ENCODE measurements at places on chromosomes 1 and 21. TPM values are rescaled to one million over a fixed set of nuclear protein-coding genes. Genes with fewer than 3 reads are reported as not detected.

GRCh38 chr1:41282679-41283317 is 40.7 kb upstream of the SCMH1 start:
- no peaks in the 10 kb centered on the region for H3K36me3 ChIP-seq
- peak; percentile 37 for DNase-seq

DNA sequence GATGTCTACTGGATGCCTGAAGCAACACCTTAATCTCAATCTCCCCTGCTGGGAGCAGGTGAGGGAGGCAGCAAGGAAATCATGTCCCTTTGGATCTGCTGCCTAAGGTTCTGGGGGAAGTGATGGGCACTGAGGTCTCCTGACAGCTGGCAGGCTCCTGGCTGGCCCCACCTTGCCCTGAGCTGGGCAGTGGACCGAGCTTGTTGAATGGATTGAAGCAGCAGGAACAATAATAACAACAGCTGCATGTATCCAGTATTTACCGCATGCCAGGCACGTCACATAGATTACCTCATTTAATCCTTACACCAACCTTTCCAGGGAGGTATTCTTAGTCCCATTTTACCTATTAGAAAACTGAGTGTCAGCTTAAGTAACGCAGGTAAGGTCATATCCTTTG is 133.9 kb downstream of the PLXNA2 start:
- peaks cover 53% of the 10 kb centered on the region for H3K4me1 ChIP-seq
- DNase-seq: no peak
- no peak overlapping the region for H3K27ac ChIP-seq
- H3K4me3 ChIP-seq: no peak overlapping the region
- no peaks in the 10 kb centered on the region for H3K27me3 ChIP-seq

DNA sequence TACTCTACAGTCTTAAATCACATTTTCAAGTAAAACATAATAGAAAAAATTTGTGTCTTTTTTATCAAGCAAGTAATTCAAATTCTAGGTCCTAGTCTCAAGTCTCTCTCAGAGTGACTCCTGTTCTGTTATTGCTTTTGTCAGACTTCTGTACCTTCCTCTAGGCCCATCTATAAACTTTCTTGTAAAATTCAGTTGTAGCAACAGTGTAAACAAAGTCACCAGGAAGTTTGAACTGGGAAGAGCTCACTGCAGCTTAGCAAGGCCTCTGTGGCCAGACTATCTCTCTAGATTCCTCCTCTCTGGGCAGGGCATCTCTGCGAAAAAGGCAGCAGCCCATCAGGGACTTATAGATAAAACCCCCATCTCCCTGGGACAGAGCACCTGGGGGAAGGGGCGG is 13.5 kb upstream of the ZNF678 start:
- no peaks in the 10 kb centered on the region for H3K27me3 ChIP-seq
- H3K36me3 ChIP-seq: peaks cover 5% of the 10 kb centered on the region
- no peak for DNase-seq
- H3K4me1 ChIP-seq: no peaks in the 10 kb centered on the region
- H3K27ac ChIP-seq: no peak overlapping the region
- no peak overlapping the region for H3K4me3 ChIP-seq

DNA sequence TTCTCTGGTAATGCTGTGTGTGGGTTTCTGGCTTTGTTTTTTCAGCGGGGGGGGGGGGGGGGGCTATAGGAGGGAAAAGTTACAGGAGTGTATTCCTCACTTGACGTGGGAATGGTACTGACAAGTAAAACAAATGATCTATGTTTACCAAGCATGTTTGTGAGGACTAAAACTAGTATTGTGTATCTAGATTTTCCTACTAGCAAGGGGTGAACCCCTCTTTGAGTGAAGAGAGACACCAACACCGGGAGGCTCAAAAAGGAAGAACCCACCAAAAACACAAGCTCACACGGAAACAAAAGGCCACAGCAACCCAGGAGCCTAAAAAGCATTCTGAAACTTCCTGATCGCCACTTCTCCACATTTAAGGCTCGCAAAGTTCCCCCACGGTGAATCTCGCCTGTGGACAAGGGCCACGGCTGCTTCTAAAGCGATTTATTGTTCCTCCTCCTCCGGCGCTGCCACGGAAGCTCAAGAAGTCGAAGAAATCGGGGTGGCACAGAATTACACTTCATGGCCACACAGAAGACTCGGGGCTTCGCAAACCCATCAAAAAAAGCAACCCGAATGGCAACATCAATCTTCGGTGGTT is 703 bp downstream of the PUM1 start:
- peak overlapping the region; percentile 98 for H3K4me3 ChIP-seq
- no peak for DNase-seq
- peaks cover 17% of the 10 kb centered on the region for H3K4me1 ChIP-seq
- H3K27me3 ChIP-seq: no peaks in the 10 kb centered on the region

DNA sequence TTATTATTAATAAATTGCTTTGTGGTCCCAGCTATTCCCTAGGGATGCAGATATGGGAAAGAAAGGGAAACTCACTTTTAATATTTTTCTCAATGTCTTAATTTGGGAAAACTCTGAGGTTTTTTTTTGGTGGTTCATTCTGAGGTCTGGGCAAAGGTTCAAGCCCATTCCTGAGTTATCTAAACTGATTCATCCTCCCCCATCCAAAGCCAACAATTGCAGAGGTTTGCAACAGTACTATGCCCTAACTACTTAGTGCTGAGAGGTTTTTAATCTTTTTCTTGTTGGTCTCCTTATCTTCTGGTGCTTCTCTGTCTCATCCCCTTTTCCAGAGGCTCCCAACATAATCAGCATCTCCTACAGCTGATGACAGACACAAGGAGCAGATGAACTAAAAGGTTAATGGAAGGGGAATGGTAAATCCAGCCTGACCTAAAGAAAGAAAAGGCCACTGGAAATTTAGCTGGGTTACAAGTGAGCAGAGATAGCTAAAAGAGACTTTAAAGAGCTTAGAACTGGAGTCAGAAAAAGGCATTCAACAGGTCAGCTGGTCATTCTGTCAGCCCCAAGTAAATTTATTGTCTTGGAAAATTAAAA is 390.4 kb downstream of the TGFB2 start:
- no peaks in the 10 kb centered on the region for H3K36me3 ChIP-seq
- H3K27me3 ChIP-seq: no peaks in the 10 kb centered on the region
- DNase-seq: no peak
- H3K4me1 ChIP-seq: peaks cover 22% of the 10 kb centered on the region
- H3K27ac ChIP-seq: peak overlapping the region; percentile 84

DNA sequence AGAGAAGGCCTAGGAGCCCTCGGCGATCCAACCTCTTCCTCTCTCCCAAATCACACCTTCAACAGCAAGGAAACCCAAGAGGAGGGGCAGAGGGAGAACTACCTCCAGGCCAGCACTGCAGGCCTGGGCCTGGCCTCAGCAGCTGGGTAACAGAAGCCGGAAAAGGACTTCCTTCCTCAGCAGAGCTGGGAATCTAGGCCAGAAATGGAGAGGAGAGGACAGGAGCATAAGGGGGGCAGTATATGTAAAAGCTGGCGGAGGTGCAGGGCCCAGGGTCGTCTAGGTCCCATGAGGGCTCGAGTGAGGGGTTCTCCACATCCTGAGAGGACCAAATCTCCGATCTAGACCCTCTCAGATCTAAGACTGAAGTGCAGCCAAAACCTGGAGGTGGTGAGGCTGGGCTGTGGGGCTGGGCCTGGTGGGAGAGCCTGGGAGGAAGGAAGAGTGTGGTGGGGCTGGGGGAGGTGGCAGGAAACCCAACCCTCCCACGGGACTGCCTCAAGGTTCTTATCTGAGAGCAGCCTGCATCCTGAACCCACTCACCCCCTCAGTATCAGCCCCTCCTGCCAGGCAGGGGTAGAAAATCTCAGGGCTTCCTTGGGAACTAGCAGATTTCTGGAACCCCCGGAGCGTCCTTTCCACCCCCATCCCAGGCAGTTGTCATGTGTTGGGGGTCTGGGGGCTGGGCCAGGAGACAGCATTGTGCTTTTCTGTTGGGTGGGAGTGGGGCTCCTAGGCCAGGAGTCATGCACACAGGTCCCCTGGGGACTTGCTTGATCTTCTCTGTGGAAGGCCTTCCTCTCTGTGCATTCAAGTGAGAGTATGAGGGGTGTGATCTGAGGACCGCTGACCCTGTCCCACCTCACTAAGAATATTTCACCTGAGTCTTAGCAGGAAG is 33.0 kb downstream of the PIK3C2B start:
- DNase-seq: no peak
- H3K4me1 ChIP-seq: peaks cover 51% of the 10 kb centered on the region
- no peak overlapping the region for H3K27ac ChIP-seq
- no peaks in the 10 kb centered on the region for H3K27me3 ChIP-seq

The CHIA gene
- total RNA-seq: not detected

The FMOD gene
- 86.0 TPM for total RNA-seq

The KRTAP19-3 gene
- total RNA-seq: not detected

The CD1B gene
- total RNA-seq: not detected

The TAL1 gene
- total RNA-seq: not detected

The RSPO1 gene
- 0.51 TPM for total RNA-seq

The LRRC8D gene
- total RNA-seq: 22.6 TPM

All from mesothelial cell of epicardium (in vitro differentiated cells).